ENCODE measurements at places on chromosomes 2 and 18.

GRCh38 chr2:165448406-165448805 is 21.1 kb upstream of the CSRNP3 start:
- no peak for DNase-seq

DNA sequence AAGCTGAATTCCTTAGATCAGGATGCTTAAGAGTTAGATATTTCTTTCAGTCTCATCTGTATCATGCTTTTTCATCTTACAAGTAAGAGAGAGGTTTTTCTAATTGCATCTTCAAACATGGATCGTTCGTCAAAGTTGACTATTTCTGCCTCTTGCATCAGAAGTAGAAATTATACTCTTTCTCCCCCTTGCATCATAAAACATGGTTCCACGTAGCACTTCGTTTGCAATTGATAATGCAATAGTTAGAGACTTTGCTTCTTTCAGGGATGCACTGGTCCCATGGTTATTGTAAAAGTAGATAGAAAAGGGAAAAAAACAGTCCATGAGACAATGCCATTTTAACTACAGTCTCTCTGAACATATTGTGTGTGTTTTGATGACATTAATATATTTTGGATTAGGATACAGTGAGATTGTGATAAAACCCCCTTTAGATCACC is 75.1 kb upstream of the PARD3B start:
- DNase-seq, result no peak

DNA sequence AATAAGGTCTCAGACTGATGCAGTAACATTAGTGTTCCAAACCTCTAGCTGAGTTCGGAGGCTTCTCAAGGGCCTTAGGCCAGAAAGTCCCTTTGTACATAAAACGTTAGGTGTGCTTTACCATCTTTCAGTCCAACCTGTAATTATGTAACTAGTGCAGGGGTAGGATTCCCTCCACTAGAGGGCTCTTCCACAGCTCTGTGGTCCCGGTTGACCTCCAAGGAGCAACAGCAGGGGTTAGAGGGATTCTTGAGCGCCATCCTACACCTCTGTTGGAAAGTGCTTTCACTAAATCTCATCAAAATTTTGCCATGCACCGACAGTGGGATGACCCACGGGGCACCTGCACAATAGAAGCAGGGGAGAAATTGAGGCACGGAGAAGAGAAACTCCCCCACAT is 155.8 kb upstream of the LRP1B start:
- no peak for DNase-seq

DNA sequence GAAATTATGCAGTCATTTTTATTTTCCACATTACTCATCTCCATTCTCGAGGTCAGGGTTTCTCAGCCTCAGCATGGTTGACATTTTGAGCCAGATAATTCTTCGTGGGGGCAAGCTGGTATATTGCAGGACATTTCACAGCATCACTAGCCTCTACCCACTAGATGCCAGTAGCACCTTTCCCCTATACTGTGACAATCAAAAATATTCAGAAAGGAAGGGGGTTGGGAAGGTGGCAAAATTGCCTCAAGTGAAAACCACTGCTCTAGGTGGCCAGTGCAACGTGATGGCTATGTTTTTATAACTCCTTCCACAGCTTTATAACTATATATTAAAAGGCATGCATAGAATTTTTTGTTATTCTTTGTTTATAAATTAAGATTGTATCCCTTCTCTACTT is 294.5 kb downstream of the CNTNAP5 start:
- no peak for DNase-seq

- DNase-seq, result no peak
Measured at GRCh38 chr2:71532327-71532726, 79.0 kb downstream of the DYSF start.

DNA sequence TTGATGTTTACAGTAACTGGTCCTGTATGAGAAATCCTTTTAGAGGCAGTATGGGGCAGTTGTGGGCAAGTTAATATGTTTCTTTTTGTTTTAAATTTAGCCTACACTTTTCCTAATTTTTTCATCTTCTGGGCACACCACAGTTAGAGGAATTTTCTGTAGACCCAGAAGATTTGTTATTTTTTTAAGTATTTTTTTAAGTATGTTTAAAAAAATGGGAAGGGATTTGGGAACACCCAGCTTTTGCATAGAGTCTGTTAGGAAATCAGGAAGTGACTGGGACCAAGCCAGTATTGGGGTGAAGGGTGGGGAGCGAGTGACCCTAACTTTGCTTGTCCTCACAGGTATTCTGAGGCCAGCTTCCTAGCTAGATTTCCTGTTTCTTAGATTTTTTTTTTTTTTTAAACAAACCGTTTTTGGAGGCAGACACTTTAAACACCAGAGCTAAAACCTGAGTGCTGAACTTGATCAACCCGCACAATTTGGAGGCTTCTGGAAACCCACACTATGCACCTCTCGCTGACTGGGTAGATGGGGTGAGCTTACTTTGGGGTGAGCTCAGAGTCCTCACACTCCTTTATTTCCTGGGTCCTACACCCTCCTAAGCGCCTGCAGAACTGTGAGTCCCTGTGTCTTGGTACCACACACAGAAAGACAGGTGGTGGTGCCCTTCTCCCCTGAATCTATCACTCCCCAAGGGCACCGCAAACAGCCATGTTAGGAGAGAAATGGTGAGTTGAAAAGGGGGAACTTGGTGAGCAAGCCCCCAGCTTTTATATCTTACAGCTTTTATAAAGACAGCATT is 5.2 kb downstream of the GATA6 start:
- DNase-seq, result no peak

- no peak for DNase-seq
Measured at GRCh38 chr2:189601043-189601442, 20.5 kb upstream of the SLC40A1 start.

DNA sequence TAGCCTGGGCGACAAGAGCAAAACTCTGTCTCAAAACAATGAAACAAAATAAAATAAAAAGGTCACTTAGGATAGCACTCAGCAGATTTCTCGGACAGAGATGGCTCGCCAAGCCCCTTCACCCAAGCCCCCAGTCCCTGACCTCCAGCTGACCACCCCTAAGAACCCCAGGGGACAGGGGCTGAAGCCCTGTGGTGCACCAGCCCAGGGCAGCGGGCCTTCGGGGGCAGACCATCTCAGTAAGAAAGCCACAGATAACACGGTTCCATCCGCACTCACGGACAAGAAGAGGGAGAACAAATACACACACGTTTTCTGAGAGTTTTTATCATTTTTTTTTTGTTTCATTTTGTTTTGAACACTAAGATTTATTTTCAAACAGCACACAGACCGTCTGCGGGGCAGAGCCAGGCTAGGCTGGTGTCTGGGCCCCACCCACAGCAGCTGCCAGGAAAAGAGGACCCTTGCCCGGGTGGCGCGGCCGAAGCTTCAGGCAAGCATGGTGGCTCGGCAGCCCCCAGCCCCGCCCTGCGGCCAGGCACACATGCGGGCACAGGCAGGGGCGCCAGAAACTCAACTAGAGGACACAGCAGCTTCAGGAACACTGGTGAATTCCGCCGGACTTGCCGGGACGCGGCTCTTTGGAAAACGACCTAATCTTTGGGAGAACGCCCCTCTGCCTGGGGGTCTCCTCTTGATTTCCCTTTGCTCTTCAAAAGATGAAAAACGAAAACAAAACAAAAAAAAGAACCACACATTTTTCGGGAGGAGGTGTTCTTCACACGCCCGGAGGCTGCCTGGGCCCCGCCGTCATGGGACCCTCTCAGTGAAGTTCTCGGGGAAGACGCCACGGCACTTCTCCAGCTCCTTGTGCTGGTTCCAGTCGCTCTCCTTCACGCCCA is 59.0 kb downstream of the BIN1 start:
- DNase-seq, result no peak

GRCh38 chr2:8500124-8501054 is 181.5 kb upstream of the ID2 start:
- no peak for DNase-seq

DNA sequence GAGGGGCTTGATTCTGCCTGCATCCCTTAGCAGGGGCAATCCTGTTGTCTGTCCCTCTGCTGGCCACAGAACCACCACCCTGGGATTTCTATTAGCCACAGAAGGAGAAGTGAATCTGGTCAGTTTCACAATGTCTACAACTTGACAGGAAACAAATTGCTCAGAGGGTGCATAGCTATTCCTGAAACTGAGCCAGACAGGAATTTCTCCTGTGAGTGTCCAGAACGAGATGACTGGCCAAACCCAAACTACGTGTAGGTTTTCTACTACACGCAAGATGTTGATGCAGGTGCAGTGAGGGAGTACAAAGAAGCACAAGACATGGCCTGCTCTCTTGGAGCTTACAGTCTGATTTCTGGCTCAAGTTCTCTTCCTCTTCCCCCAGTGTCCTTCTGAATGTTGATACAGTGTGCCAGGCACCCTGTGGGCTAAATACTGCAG is 201.9 kb downstream of the CLIP4 start:
- DNase-seq, result no peak

DNA sequence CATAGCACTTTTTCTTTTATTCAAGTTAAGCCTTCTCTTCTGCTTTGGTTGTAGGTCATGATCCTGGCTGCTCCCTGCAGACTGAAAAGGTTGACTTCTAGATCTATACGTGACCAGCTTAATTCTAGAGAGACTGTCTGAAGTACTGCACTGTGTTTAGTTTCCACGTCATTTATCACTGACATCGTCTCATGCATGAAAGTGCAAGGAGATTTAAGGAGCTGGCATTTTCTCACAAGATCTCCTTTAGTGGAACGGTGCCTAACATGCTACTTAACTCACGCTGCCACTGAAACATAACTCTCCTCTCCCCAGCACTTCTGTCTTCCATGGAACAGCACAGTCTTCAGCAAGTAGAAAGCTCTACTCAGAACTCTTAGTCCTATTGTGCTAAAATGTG is 583.0 kb upstream of the KLHL29 start:
- DNase-seq, result no peak

DNA sequence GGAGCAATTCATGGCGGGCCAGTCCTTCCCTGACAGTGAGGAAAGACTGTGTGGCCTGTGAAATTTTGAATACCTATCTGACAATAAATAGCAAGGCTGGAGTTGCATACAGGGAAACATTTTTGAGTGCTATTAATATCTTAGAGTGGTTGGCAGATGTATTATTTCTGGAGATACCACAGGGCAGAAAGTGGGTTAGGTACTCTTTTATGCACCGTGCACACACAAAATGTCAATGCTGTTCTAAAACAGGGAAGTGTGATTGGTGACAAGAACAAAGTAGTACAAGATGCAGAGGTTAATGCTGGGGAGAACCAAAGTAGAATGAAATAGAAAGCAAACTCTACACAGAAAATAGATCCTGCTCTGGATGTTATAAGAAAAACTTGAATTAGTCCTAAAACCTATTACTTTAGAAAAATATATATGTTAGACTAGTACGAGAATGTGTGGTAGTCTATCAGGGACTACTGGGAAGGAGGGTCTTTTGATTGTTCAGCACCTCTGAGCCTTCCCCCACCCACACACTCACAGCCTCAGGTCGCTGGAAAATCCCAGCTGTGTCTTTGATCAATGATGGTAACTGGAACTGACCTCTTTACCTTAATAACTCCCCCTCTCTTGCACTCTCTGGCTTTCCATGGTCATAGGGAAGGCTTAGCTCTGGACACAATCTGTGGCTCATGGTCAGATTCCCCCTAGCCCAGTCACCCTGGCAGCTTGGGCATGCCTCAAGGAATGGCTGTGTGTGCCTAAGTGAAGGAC is 58.2 kb downstream of the SERPINB8 start:
- no peak for DNase-seq

DNA sequence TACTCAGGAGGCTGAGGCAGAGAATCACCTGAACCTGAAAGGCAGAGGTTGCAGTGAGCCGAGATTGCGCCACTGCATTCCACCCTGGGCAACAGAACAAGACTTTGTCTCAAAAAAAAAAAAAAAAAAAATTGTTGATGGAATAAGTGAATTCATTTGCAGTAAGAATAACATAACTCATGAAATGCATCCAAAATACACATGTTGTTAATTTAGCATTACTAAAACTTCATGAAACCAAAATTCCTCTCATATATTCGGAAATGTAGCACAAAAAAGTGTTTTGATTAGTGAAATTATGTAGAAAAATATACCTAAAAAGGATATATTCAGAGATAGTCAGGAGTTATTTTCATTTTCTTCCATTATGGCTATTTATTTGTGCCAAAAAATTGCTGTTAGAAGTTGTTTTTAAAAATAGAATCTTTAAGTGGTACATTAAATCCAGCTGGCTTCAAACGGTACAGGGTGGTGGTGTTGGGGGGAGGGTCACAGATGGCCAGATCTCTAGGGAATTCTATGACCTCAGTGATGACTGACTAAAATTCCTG is 78.2 kb upstream of the UGP2 start:
- DNase-seq, result no peak

DNA sequence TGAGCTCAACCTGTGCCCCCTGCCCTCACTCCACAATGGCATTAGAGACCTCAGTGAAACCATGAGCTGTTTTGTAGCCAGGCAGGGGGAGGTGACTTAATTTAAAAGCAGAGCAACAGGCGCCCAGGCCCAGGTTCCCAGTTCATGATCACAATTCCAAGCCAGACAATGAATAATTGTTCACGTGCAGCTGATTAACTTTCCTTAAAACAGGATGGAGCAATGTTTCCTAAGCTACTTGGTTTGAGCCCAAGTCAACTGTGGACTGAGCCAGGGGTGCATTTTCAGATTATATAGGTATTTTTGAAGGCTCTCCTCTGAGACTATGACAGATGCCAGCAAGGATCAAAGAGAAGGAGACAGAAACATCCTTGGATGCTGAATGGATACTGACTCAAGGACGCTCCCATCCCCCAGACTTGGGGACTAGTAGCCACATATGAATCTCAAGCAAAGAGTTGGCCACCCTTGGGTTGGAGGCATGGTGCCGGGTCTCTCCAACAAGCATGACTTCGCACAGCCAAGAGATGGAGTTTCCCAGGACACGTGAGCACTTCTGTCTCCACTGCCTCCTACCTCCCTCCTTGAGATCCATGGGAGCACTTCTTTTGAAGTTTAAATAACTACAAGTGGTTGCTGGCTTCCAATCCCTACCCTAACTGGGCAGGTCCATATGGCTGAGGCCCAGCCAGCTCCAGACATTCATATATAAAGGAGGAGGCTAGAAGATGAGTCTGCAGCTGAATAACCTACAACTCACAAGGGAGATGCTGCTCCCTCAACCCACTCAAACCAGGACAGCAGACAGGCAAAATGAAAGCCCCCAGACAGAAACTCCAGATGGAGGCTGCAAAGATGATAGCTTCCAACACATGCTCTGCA is 12.7 kb downstream of the SMAD7 start:
- no peak for DNase-seq

- DNase-seq, result no peak
Measured at GRCh38 chr2:143151111-143151752, 22.0 kb downstream of the ARHGAP15 start.

GRCh38 chr2:147464737-147465357 is 380.0 kb upstream of the ACVR2A start:
- DNase-seq, result no peak

DNA sequence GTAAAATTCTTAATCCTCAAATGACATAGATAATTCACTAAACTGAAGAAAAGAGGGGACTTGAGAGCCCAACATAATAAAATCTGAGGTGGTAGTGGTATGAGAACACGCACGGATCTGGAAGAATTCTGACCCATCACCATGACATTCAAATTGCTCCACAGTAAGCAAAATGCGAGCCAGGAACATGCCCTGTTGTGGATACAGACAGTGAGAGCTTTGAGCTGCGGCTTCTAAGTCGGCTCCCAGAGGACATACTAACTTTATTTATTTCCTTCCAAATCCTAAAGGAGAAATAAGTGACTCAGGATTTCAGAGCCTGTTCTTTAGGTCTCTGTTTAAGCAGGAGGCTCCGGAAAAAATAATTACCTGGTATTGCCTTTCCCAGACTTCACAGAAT is 143.4 kb upstream of the SMAD7 start:
- no peak for DNase-seq

- DNase-seq, result no peak
Measured at GRCh38 chr18:73201940-73202339, 334.2 kb upstream of the NETO1 start.
